ENCODE measurements at places on chromosomes 6 and 20.

GRCh38 chr6:69578361-69578890, 218.4 kb downstream of the LMBRD1 start:
- no peak for DNase-seq

- DNase-seq = no peak
Measured at GRCh38 chr6:47416396-47417345, 60.9 kb upstream of the CD2AP start.

- no peak for DNase-seq
Measured at GRCh38 chr6:28775405-28776129, 148.2 kb downstream of the TRIM27 start.

DNA sequence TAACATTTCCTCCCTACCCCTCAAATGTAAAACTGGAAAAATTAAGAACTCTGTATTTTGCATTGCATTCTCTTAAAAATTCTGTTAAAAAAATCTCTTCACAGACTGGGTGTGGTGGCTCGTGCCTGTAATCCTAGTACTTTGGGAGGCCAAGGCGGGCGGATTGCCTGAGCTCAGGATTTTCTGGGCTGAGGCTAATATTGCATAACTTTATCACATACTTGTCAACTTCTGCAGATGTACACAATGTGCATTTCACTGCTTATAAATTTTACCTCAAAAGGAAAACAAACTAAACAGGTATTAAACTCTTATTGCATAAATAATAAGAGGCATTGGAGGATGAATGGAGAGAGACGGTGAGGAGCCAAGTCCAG, 21.1 kb downstream of the YTHDF1 start:
- DNase-seq = no peak

DNA sequence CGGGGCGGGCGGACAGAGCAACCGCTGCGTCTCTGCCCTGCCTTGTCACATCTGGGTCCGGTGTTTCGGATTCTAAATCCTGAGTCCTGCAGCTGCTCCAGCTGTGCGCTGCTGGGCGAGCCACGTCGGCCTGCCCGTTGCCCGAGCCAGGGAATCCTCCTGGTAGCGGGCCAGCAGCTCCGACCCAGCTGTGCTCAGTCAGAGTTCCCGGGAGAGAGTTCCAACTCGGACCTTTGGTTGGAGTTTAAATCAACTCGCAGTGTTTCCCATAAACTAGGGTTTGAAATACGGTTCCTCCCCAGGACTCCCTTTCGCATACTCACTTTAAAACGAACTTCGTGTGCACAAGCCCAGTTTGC, 315 bp upstream of the PDE10A start:
- DNase-seq = no peak

- no peak for DNase-seq
Measured at GRCh38 chr6:140641412-140641811, 1267.0 kb upstream of the CITED2 start.

DNA sequence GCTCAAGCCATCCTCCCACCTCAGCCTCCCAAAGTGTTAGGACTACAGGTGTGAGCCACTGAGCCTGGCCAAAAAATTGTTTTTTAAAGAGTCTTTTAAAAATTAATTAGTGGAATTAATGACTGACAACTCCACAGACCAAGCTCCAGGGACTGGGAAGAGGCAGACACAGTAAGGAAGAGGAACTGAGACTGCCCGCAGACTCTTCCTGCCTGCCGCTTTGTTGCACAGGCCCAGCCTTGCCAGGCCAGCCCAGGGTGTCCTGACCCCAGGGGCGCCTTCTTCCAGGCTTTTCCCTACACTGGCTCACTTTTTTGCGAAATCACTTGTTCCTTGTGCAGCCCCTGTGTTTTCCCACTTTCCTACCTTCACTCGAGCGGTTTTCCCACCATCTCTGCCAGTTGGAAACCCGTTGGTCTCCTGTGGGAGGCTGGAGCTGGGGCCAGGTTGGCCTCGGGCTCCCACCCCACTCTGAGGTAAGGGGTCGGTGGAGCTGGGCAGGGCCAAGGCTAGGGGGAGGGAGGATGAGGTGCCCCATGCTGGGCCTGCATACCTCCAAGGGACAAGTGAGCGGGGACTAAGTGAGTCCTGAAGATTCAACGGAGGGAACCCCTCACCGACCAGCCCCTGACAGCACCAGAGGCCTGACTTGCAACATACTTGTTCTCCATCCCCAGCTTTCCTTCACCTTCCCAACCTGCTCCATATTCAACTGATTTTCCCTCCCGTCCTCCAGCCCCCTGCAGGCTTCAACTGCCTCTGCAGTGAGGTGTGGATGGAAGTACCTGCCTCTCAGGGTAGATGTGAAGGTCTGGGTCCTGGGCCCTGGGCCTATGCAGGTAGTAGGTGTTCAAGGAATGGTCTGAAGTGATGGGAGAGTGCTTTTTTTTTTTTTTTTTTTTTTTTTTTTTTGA, 23.5 kb upstream of the SMIM29 start:
- no peak for DNase-seq

- DNase-seq = no peak
Measured at GRCh38 chr6:170063851-170064602, 226.9 kb downstream of the DLL1 start.

- DNase-seq = no peak
Measured at GRCh38 chr6:22829070-22829469, 259.7 kb downstream of the HDGFL1 start.

DNA sequence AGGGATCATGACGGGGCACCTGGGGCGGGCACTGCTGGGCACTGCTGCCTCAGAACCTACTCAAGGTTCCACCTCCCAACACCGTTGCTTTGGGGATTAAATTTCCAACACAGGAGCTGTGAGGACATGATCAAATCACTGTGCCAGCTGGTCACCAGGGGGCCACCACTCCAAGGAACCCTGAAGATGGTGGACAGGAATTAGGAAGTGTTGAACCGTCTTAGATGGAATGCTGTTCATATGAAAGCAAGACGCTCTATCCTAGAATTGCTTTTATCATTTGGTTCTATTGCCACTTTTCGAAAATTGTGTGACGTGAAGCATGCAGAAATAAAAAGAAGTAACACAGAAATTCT, 140.3 kb downstream of the DLL1 start:
- DNase-seq = no peak

DNA sequence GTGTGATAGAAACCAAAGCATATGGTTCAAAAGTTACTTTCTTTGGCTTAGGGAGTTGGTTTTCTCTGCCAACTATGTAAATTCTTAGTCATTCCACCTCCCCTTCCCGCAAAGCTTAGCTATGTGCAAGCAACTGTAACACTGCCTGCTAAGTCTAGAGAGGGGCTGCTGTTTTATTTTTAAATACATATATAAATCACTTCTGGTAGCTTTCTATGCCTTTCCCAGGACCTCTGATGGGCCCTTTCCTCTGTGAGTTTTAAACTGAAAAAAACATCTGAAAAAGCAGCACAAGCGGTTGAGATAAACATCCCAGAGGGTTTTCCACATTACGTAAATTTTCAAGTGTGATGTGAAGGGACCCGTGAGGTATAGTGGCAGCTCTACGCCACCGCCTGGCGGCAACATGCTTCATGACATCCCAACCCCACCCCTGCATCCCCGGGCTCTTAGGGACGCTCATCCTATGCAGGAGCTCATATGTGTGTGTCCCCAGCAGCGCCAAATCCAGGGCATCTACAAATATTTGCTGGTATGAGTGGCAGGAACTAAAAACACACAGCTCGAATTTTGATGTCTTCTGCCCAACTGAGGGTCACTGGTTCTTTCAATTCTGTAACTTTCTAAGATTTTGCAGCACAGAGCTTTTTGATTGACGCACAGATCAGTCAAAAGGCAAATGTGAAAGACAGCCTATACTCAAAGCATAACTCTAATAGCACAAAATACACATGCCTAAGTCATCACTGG, 12.7 kb downstream of the SAYSD1 start:
- no peak for DNase-seq

DNA sequence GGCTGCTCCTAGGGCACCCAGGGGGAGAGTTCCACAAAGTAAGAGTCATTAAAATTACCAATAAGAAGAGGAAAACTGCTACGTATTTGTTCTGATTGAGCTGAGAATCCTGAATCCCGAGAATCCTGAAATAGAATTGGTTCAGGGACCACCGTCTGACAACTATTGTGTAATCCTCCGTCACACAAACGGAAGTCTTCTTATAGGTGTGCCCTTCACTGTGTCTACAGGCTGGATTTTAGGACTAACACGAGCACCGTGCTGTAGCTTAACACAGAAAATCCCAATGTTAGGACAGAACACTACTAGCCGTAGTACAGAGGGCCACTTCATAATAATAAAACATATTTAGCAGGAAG, 50.6 kb upstream of the RNF182 start:
- no peak for DNase-seq

GRCh38 chr6:43377710-43378229, 8.3 kb upstream of the ZNF318 start:
- DNase-seq = no peak

- DNase-seq = no peak
Measured at GRCh38 chr6:51901766-51902764, 185.3 kb downstream of the PKHD1 start.

GRCh38 chr20:43188234-43188653, 1.5 kb downstream of the PTPRT start:
- DNase-seq = no peak

- DNase-seq = no peak
Measured at GRCh38 chr20:24118441-24119175, 130.0 kb upstream of the GGTLC1 start.

GRCh38 chr20:51985013-51985415, 182.7 kb upstream of the SALL4 start:
- DNase-seq = no peak

- no peak for DNase-seq
Measured at GRCh38 chr20:23823111-23823510, 3.4 kb downstream of the CST2 start.

GRCh38 chr20:49858076-49858585, 45.5 kb downstream of the SLC9A8 start:
- no peak for DNase-seq

DNA sequence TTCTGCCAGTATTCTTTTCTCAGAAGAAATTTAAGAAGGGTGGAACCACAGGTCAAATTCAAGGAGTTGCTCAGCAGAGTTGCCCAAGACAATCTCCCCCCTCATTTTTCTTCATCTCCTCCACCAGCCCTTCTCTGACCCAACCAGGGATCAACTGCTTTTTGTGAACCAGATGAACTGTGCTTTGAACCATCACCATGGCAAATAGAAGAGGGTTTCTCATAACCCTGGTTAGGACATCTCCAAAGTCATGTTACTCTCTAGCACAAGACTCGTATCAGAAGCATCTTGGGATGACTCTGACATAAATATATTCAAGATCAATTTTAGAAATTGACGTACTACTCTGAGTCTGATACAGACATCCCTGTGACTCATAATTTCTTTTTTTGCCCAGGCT, 130.7 kb downstream of the ALDH8A1 start:
- no peak for DNase-seq

- no peak for DNase-seq
Measured at GRCh38 chr6:152078001-152078400, 270.5 kb downstream of the ESR1 start.

DNA sequence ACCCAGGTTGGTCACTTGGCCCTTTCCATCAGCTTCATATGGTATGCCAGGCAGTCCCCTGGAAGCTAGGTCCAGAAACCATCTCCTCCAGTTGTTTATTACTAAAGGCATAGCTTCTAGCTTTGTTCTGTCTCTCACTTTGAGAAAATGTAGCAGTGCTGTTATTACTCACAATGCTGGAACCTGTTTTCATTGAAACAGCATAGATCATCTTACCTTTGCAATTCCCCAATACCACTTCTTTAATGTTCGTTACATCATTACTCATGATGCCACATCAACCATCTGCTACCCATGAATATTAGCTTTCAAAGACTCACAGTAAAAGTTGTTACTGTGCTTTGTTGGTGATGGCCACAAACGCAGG, 88.3 kb downstream of the ADAT2 start:
- no peak for DNase-seq

DNA sequence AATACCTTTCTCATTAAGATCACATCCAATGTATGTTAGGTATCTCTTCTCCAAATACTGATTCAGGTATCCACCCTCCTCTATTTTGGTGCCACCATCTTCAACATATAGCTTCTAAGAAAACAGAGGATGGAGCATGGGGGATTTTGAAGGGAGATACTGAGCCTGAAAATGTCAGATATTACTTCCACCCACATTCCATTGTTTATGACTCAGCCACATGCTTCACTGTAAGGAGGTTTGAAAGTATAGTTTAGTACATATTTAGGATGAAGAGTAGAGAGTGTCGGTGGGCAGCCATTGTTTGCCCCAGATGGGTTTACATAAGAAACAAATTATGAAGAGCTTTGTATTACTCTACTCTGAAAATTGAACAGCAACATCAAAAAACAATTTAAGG, 286.7 kb downstream of the TFAP2B start:
- no peak for DNase-seq

GRCh38 chr6:119201480-119201879, 123.0 kb upstream of the FAM184A start:
- no peak for DNase-seq

GRCh38 chr6:151379933-151380847, 11.2 kb downstream of the ZBTB2 start:
- peak; percentile 62 for DNase-seq

- no peak for DNase-seq
Measured at GRCh38 chr6:37020381-37020780, 14.9 kb downstream of the FGD2 start.

DNA sequence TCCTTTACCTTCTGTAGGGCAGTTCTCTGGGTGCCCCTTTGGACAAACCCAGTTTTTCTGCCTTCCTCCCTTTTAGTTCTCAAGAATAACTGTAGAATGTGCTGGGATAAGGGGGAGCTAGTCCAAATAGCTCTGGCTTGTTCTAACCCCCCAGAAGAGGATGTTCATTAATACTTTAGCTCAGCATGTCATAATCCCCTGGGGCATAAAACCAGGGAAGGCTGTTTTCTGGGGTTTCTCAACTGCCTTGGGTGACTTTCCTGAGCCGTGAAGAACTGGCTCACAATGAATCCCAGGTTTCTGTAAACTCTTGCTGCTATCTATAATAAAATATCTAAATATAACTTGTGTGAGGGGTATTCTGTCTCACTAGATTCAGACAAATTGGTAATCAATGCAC, 44.5 kb upstream of the RNF217 start:
- no peak for DNase-seq

- peak; percentile 45 for DNase-seq
Measured at GRCh38 chr6:104789770-104790190, 69.9 kb downstream of the HACE1 start.

DNA sequence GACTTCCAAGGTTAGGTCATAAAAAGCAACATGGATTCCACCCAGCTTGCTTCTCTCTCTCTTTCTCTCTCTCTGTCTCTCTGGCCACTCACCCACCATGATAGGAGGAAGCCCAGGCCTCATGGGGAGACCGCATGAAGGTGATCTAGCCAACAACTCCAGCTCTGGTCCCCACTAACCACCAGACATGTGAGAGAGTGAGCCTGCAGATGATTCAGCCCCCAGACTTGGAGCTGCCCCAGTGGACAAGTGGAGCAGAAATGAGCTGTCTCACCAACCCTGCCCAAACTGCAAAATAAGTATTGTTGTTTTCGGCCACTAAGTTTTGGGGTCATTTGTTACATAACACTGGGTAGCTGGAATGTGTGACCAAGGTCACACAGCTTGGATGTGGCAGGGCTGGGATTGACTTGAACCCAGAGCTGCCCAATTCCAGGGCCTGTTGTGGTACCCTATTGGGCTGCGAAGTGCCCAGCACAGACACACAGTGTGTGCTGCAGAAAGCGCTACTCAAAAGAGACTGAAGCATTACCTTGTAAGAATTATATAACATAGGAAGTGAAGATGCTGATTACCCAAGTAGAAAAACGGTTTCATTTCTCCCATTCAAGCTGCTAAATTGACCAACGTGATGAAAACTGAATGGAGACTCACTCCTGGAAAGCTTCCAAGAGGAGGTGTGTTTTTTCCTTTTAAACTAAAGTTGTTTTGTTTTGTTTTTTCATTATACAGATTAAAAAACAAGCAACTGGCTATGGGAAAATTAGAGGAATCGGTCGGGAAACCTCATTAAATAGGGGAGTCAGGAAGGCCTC, 9.1 kb upstream of the TLDC2 start:
- no peak for DNase-seq

Data from CD4-positive, alpha-beta T cell treated with Interleukin-21 for 1 hour (primary cell).